Pons (tissue), 1 donor: ENCODE measurements at places on chromosomes 3 and 15.

DNA sequence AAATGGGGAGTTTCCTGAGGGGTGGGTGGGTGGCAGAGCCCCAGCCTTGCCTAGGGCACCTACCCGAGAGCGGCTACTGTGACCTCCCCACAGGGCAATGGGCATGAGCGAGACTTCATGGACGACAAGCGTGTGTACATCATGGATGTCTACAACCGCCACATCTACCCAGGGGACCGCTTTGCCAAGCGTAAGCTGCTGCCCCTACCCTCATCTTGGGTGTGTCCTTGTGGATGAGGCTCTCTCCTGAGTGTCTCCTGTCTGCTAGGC is 22.6 kb downstream of the HDAC11 start:
- DNase-seq: no peak

DNA sequence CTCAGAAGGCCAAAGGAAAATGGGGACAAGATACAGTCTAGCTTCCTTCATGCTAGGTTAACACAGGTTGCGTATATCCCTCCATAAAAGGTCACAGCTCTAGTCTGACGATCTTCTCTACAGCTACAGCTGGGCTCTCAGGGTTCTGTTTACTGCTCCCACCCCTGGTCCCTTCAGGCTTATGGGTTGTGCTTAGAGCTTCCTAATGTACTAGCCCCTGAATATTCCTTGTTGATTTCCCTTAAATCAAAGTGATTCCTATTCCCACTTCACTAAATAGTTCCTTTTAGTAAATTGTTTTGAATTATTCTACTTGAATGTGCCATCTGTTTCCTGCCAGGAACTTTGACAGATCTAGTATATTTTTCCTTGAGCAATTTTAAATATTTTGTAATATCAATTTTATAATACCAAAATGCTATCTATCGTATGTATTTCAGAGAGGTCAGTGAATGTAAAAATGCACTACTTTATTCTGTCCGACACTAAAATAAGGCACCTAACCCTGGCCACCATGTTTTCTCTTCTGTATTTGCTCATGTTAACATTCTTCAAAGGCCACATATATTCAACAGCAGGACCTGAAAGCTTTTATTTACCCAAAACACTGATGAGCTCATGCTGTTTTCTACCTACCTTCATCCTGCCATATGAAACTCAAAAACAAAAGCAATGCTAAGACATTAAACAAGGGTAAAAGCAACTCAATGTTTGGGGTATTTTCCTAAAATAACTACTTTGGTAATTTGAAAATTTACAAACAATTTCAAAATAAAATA is 92.8 kb upstream of the TGFBR2 start:
- DNase-seq: no peak

- DNase-seq: no peak
Measured at GRCh38 chr3:172334671-172335207, 113.5 kb downstream of the GHSR start.

GRCh38 chr15:32688151-32688639 is 29.6 kb upstream of the GREM1 start:
- DNase-seq: no peak

DNA sequence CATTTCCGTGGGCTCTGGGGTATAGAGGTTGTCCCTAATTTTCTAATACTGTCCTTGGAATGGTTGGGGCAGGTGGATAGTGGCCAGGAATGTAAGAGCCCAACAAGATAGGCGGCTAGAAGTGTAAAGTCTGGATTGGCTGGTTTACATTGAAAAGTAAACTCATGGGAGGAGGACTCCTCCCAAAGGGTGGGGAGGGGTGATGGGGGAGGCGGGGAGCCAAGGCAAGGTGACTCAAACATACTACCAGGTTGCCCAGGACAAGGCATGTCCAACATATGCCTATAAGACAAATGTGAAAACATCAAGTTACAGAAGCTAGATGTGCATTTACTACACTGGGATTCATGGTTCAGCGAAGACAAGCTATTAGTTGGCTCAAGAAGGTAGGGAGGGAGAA is 14.3 kb upstream of the SAMMSON start:
- DNase-seq: no peak

DNA sequence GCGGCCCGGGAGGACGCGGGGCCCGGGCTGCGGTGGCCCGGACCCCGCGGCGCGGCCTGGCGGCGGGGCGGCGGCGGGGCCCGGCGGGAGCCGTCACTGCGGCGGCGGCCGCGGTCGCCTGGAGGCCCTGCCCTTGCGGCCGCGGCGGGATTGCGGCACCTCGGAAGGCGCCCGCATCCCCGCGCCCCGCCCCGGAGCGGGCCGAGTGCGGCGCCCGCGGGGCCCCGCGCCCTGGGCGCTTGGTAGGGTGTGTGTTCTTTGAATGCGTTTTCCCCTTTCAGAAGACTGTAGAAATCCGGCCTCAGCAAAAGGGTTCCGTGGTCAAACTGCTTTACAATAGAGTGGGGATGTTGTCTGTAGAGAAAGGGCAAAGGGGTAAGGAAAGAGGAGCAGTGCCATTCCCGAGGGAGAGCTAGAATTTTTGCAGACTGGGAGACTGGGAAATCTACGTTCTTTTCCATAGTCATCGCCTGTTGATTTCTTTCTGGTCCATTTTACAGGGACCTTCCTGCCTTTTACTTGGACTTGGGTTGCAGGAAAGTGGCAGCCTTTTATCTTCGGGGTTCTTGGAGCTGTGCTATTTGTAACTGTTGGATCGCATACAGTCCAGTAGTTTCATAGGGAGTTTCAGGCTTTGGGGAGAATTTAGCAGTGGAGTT is 630 bp downstream of the SNRK start:
- peak; percentile 30 for DNase-seq

DNA sequence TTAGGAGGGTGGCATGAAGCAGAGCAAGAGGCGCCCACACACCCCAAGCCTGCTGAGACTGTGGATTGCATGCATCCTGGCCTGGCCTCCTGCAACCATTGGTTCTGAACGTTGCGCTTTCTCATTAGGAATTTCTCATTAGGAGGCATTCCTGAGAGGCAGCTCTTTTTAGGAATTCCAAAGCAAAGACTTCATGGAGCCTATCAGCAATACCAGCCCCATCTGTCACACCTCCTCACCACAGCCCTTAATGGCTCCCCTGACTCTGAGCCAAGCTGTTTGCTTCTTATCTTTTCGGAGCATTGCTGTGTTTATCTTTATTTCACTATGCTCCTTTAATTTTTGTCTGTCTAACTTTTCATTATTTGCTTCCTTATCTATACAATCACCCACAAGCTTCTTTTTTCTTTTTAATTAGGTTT is 226.9 kb downstream of the CACNA2D3 start:
- no peak for DNase-seq

DNA sequence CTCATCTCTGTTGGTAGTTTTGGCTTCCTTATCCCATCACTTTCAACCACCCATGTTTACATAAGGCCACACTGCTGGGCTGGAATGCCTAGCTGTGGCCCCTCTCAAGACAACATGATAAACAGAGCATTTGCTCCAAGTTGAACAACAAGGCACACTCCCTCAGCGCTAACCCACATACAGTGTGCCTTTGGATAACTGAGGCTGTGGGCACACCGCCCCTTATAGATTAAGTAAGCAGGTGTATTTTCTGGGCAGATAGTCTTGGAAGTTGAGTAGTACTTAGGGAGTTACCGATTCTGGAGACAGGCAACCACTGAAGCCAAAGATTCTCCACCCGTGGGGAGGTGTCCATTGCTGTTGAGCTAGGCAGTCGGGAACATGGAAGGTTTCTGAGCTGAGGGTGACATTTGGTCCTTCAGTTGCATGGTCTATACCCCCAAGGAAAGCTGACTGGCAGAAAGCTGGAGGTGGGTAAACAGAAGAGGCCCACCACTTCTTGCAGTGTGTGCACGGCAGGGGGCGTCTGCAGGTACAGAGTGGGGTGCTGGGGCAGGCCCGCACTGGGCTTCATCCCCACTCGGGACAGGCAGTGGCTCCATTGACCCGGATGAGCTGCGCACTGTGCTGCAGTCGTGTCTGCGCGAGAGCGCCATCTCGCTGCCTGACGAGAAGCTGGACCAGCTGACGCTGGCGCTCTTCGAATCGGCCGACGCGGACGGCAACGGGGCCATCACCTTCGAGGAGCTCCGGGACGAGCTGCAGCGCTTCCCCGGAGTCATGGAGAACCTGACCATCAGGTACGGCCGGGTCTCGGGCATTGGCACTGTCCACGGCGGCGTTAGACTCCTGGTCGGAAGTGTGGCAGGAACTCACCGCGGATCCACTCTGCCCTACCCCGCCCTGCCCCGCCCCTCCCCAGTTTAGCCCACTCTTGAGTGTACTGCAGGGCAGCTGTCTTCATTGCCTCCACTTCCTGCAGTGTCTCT is 16.8 kb downstream of the NOX5 start:
- no peak for DNase-seq

GRCh38 chr3:168997488-168997887 is 666.0 kb downstream of the MECOM start:
- no peak for DNase-seq

DNA sequence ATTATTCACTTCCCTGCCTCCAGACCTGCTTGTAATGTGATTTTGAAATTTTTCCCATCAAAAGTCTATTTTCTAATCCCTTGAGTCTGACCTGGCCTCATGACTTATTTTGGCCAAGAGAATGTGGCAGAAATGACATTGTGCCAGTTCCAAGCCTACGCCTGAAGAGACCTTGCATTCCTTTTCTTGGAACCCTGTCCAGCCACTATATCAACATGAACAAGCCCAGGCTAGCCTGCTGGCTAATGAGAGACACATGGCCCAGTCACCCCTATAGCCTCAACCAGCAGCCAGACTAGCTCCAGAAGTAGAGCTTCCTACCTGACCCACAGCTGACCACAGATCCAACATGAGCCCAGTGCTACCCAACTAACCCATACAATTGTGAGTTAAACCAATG is 121.1 kb upstream of the ACP3 start:
- no peak for DNase-seq

GRCh38 chr3:7964899-7965298 is 536.7 kb upstream of the LMCD1 start:
- no peak for DNase-seq

DNA sequence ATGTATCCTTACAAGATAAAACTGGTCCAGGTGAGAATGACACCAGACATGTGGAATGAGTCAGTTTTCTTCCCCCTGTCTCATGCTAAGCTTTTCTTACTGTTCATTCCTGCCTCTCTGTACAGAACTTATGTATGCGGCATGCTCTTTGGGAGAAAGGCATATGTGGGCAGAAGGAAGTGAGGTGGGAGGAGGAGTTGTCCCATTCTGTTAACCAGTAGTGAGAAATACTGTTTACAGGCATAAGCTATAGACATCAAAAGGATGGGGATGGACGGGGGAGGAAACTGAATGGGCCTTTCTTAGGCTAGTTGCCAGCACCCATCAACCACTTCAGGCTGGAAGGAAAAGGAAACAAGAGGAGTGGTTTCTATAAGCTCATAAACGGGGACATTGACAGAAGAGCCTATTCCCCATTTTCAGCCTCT is 143.6 kb upstream of the BHLHE40 start:
- no peak for DNase-seq

DNA sequence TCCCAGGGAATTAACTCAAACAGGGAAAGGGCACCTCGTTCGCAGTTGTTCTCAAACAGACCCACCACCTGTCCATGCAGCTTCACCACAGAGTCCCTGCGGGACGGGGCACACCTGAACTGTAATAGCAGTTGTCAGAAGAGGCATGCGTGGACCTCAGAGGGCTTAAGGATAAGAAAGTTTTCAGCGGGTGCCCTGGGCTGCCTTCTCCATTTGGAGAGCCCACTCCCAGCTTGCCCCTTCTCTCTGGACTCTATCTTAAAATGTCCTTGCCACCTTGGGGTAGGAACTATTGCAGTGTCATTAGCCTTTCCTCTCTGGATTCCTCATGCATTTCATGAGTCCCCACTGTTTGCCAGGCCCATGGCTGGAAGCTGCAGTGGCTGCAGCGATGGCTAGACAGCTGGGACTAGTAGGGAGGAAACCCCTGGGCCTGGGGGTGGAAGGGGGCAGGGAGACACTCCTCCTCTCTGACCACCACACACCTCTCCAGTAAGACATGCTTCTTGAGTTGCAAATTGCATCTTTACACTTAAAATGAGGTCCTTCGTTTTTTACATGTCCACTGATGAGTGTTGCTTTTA is 33.5 kb downstream of the PDIA5 start:
- no peak for DNase-seq

GRCh38 chr15:68228143-68228970 is 1.2 kb downstream of the CLN6 start:
- no peak for DNase-seq

DNA sequence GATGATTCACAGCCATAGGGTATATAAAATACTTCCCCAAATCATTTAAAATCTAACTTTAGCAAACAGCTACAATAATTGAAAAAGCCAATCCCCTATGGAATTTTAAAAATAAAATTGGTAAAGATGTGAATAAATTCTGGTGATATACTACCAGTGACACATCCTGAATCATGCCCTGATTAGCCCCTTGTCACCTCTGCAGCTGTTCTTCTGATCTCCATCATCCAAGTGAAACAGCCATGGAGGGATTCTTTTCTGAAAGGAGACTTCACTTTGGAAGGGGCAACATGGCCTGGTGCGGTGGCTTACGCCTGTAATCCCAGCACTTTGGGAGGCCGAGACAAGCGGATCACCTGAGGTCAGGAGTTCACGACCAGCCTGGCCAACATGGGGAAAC is 115.6 kb upstream of the MLF1 start:
- DNase-seq: no peak

DNA sequence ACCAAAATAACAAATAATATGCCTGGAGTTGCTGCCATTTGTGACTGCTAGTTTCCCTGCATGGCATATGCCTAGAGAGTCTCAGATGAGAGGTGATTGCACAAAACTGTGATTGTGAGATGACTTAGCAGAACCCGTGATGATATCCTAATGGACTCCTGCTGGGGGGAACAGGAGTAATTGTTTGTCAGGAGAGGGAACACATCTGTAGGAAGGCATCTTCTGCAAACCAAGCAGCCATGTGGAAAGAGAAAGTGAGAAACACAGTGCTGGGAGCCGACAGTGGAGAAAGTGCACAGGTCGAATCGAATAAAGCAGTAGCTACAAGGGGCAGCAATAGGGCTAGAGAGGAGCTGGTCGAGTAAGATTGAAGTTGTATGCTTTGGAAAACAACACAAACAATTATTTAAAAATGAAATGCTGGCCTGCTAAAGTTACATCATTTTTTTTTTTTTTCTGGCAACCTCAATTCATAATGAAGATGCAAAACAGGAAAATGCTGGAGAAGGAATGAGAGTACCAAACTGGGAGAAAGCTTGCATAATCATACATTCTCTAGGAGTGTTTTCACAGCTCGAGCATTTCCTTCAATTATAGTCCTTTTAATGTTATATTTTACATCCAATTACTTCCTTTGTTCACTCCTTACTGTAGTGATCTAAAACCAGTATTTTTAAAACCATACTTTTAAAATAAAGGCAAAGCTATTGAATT is 494.2 kb upstream of the AGTR1 start:
- peak; percentile 37 for DNase-seq

GRCh38 chr3:197135212-197135611 is 105.6 kb upstream of the MELTF start:
- DNase-seq: no peak

DNA sequence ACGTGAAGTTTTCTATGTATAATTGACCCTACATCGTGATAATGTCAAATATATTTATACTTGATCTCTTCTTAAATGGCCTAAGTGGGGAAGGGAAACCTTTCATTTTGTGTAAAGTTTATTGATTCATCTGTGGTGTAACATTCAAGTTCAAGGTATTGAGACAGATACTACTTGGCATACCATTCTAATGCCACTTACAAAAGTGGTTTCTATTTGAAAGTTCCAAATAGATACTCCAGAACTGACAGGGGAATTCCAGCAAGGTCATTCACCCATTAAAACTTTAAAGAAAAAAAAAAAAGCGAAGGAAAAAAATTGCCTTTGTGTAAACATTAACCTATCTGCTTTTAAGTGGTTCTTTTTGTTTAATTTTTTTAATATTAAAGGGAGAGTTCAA is 45.3 kb upstream of the MAP3K13 start:
- DNase-seq: no peak

GRCh38 chr15:82543160-82543559 is 2.9 kb upstream of the RPS17 start:
- no peak for DNase-seq
